ENCODE measurements at places on chromosomes 11 and 22.
A peak's percentile ranks its signal among the peaks of the same experiment; 100 is the strongest.

GRCh38 chr11:11476971-11477645 is 124.1 kb upstream of the CSNK2A3 start:
- no peak for DNase-seq

GRCh38 chr11:58392746-58393145 is 13.9 kb downstream of the OR5B3 start:
- no peak for DNase-seq

- no peak for DNase-seq
Observed at GRCh38 chr11:36257351-36257750, 31.9 kb downstream of the COMMD9 start.

- DNase-seq, result no peak
Observed at GRCh38 chr11:90822996-90823395, 600.1 kb upstream of the CHORDC1 start.

GRCh38 chr11:130897262-130898182 is 18.8 kb downstream of the SNX19 start:
- no peak for DNase-seq

DNA sequence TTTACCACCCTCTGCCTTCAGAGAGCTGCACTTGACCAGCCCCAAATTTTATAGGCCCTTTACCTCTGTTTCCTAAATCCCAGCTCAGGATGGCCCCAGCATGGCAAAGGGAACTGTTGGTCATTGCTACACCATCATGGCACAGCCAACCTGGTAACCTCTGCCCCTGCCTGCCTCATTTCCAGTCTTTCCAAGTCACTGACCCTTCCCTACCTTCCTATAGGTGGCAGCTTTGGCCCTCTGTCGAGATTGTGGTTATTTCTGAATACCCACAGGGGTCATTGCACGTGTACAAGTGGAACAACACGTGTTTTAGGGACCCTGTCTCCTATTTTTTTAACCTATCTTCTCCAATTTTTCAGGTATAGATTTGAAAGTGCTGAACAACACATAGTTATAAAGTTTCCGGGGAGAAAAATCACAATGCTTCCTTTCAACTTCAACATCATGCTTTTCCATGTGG is 2.8 kb downstream of the GALNT18 start:
- no peak for DNase-seq

DNA sequence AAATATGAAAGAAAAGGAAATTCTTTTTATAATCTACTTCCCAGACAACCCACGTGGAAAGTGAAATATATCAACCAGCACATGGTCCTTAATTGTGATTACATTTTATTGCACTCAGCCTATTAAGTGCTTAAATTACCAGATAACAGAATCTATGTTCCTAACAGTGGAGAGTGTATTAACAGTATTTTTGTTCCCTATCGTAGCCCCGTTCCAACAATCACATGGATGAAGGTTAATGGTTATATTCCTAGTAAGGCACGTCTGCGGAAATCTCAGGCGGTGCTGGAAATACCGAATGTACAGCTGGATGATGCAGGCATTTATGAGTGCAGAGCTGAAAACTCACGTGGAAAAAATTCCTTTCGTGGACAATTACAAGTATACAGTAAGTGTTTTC is 626.1 kb upstream of the ARHGAP42 start:
- no peak for DNase-seq

- no peak for DNase-seq
Observed at GRCh38 chr11:34495724-34496377, 17.7 kb downstream of the ELF5 start.

GRCh38 chr22:48765595-48765994 is 1062.1 kb downstream of the BRD1 start:
- no peak for DNase-seq

GRCh38 chr11:88454881-88455280 is 117.3 kb upstream of the CTSC start:
- no peak for DNase-seq

DNA sequence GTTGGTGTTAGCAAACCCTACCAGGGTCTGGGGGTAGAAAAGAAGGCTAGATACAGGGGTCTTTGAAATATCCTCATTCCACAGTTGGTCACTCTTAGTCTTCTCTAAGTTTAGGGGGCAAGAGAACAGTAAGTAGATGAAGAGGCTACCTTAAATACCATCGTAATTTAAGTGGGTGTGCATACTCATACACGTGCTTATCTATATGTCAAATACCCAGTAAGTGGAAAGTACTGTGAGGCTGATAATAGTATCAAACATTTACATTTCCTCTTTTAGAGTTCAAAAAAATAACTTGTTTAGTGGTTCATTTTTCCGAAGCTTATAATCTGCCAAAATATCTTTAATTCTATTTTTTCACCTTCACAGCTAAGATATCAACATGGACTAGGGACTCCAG is 90.7 kb downstream of the WNT11 start:
- no peak for DNase-seq

DNA sequence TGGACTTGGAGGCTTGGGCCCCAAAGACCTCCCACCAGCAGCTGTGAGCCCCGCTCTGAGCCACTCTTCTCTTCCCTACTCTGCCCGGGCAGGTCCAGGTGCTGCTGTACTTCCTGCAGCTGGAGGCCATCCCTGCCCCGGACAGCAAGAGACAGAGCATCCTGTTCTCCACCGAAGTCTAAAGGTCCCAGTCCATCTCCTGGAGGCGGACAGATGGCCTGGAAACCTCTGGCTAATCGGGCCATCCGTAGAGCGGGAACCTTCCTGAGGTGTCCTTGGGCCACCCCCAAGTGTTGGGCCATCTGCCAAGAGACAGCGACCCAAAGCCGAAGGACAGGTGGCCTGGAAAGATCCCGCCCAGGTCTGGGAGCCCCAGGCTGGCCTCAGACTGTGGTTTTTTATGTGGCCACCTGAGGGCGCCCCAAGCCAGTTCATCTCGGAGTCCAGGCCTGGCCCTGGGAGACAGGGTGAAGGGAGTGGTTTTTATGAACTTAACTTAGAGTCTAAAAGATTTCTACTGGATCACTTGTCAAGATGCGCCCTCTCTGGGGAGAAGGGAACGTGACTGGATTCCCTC is 135.1 kb downstream of the BCR start:
- peak; percentile 35 for DNase-seq

DNA sequence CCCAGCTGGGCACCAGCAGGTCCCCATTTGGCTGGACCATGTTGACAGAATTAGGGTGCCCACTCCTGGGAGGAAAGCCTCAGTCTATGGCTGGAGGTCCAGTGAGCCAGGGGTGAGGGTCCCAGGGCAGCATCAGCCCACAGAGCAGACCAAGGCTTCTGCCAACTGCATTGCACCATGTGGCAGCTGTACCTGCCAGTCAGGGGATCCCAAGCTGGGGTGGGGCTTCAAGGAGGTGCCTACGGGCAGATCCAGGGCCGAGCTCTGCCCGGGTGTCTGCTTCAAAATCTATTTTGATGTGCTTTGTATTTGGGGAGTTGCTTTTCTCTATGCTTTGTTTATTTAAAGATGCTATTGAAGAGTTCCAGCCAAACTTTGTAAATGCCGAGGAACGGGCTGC is 10.4 kb downstream of the GP1BB start:
- DNase-seq, result no peak

GRCh38 chr22:45019861-45020655 is 10.3 kb upstream of the PHF21B start:
- DNase-seq, result no peak

- no peak for DNase-seq
Observed at GRCh38 chr11:69775163-69775755, at the start of gene FGF4. FGF4 (minus strand) TSS chr11:69775341; CDS start chr11:69775084, 257 bp downstream.

- no peak for DNase-seq
Observed at GRCh38 chr11:116842909-116843308, 5.5 kb upstream of the APOA1 start.

- DNase-seq, result no peak
Observed at GRCh38 chr11:64619196-64619595, 28.2 kb downstream of the SLC22A12 start.

- no peak for DNase-seq
Observed at GRCh38 chr11:115626414-115626813, 122.2 kb upstream of the CADM1 start.

GRCh38 chr11:65672180-65672860 is 9.6 kb upstream of the RELA start:
- DNase-seq, result no peak

DNA sequence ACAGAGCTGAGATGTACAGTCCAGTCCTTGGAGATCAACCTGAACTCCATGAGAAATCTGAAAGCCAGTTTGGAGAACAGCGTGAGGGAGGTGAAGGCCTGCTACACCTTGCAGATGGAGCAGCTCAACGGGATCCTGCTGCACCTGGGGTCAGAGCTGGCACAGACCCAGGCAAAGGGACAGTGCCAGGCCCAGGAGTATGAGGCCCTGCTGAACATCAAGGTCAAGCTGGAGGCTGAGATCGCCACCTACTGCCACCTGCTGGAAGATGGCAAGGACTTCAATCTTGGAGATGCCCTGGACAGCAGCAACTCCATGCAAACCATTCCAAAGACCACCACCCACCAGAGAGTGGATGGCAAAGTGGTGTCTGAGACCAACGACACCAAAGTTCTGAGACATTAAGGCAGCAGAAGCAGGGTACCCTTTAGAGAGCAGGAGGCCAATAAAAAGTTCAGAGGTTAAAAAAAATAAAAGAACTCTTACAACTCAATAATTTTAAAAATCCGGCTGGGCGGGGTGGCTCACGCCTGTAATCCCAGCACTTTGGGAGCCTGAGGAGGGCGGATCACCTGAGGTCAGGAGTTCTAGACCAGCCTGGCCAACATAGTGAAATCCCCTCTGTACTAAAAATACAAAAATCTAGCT is 69.9 kb upstream of the RTL6 start:
- DNase-seq, result peak; percentile 33

- no peak for DNase-seq
Observed at GRCh38 chr22:31748490-31748889, 1.4 kb downstream of the PRR14L start.

- no peak for DNase-seq
Observed at GRCh38 chr11:109236188-109236587, 185.8 kb upstream of the C11orf87 start.

DNA sequence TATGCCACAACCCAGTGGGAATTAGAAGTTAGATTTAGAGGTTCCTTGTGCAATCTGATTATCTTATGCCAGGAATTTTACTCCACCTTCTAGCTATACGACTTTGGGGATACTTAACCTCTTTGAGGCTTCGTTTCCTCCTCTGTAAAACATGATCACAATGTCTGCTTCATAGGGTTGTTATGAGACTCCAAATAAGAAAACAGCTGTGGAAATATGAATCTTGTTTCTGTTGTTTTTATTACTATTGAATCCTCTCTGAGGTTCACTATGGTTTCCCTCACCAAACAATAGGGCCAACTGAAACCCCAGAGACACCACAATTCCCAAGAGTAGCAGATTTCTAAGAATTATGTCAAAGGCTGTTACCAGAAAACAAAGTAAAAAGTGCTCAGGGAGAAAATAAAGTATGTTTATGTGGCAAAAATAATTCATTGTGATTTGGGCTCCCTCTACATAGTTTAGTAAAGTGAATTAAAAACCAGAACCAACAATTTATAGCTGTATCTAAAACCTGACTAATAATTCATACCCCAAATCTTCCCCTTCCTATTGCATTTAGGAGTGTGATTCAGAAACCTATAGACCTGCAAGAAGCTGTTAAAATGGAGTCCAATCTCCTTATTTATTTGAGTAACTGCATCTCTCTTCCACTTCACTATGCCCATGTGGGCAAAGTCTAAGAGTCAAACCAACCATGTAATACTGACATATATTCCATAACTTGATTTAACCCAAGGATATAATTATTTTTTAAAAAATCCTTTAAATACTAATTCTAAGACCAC is 38.4 kb downstream of the AMBRA1 start:
- peak; percentile 19 for DNase-seq

DNA sequence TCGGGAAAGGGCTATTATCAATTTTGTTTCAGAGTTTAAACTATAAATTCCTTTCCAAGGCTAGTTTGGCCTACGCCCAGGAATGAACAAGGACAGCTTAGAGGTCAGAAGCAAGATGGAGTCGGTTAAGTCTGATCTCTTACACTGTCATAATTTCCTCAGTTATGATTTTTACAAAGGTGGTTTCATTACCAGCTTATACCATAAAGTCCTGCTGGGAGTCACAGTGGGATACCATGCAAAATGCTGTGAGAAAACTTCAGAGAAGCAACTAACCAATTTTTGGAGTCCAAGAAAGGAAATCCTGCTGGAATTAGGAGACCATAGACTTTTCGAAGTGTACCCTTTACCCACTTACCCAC is 17.4 kb upstream of the ZC3H12C start:
- no peak for DNase-seq

- DNase-seq, result no peak
Observed at GRCh38 chr11:25436326-25436725, 895.6 kb upstream of the ANO3 start.

DNA sequence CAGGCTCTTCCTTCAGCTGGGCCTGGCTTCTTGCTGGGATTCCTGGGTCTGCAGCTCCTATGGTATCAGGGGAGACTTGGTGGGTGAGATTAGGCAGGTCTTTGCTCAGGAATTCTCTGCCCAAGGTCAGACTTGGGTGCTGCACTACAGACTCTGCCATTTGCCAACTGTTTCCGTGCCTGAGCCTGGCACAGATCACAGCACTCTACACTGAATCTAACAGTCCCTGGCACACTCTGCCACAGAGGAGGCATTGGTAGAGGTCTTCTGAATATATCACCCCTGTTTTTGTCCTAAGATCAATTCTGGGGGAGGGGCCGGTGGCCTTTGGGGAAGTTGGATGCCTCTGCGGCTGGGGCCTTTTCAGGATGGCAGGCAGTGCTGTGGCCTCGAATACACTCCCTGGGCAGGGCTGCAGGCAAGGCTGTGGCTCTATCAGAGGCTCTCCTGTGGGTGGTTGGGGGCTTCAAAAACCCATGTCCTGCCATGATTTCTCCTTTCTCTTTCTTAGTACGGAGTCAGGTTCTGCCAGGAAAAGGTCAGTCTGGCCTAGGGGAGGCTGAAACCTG is 115.0 kb upstream of the NARS2 start:
- no peak for DNase-seq

- no peak for DNase-seq
Observed at GRCh38 chr22:37290737-37291136, 8.4 kb downstream of the CYTH4 start.

- DNase-seq, result no peak
Observed at GRCh38 chr11:71096751-71097388, 155.5 kb downstream of the SHANK2 start.

DNA sequence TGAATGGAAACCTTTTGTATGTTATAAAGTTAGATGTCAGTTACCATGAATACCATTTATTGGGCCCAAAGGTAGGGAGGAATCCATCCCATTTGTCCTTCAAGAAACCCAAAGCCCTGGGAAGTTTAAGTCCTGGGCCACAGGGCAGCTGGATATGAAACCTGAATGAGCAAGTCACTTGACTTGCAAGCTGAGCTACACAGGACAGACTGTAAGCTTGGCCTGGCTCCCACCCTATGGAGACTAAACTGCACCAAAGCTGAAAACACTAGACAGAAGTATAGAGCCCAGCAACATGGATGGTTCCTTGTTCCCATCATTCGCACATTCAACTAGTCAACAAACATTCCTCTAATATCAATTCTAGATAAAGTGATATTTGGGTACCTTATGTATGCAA is 71.3 kb downstream of the KCNC1 start:
- DNase-seq, result no peak

- DNase-seq, result no peak
Observed at GRCh38 chr11:46036969-46037368, 84.3 kb downstream of the PHF21A start.

GRCh38 chr11:63687845-63688244 is 6.5 kb downstream of the RTN3 start:
- no peak for DNase-seq

All from activated T-helper 1 cell treated with anti-CD3 and anti-CD28 coated beads, Interleukin-12 subunit alpha, Interleukin-12 subunit beta, Interleukin-2, Interleukin-4 antibody, amounts not matched to agents 30 ng/mL and 10 ng/mL and 1 ng/mL, durations not matched to agents 14 hours and 24 hours and 36 hours (primary cell).